Esophagus squamous epithelium (tissue), 5 donors: ENCODE measurements at places on chromosomes 1 and 21.

- no peaks in the 10 kb centered on the region for H3K27me3 ChIP-seq
- no peak overlapping the region for H3K27ac ChIP-seq
- H3K4me3 ChIP-seq, result no peak overlapping the region
- no peaks in the 10 kb centered on the region for H3K36me3 ChIP-seq
These were observed 1242.1 kb downstream of the PLA2G4A start for GRCh38 chr1:188070848-188071247.

- H3K4me3 ChIP-seq, result no peak overlapping the region
- H3K27me3 ChIP-seq, result no peaks in the 10 kb centered on the region
- no peak for DNase-seq
- H3K27ac ChIP-seq, result no peak overlapping the region
- no peaks in the 10 kb centered on the region for H3K4me1 ChIP-seq
These were observed 61.4 kb upstream of the WNT4 start for GRCh38 chr1:22204057-22204840.

- no peak overlapping the region for H3K27ac ChIP-seq
- DNase-seq, result no peak
- no peaks in the 10 kb centered on the region for H3K27me3 ChIP-seq
These were observed 146.0 kb downstream of the PEX14 start for GRCh38 chr1:10620776-10621175.

- no peak overlapping the region for H3K27ac ChIP-seq
- no peak for DNase-seq
- H3K4me3 ChIP-seq, result no peak overlapping the region
These were observed 75.0 kb upstream of the PKN2 start for GRCh38 chr1:88609051-88609450.
